ENCODE measurements at places on chromosomes 1 and 21.

GRCh38 chr21:45363921-45364467 lies 41.0 kb upstream of the COL18A1 start:
- peak; percentile 67 for DNase-seq

- no peak for DNase-seq
Measured at GRCh38 chr1:209900734-209901133, 37.3 kb upstream of the SYT14 start.

- DNase-seq = no peak
Measured at GRCh38 chr1:41485605-41486004, 1.1 kb upstream of the EDN2 start.

GRCh38 chr1:244301595-244302130 lies 150.0 kb downstream of the ADSS2 start:
- DNase-seq = no peak

GRCh38 chr1:205251576-205251975 lies 23.8 kb downstream of the TMCC2 start:
- DNase-seq = no peak

DNA sequence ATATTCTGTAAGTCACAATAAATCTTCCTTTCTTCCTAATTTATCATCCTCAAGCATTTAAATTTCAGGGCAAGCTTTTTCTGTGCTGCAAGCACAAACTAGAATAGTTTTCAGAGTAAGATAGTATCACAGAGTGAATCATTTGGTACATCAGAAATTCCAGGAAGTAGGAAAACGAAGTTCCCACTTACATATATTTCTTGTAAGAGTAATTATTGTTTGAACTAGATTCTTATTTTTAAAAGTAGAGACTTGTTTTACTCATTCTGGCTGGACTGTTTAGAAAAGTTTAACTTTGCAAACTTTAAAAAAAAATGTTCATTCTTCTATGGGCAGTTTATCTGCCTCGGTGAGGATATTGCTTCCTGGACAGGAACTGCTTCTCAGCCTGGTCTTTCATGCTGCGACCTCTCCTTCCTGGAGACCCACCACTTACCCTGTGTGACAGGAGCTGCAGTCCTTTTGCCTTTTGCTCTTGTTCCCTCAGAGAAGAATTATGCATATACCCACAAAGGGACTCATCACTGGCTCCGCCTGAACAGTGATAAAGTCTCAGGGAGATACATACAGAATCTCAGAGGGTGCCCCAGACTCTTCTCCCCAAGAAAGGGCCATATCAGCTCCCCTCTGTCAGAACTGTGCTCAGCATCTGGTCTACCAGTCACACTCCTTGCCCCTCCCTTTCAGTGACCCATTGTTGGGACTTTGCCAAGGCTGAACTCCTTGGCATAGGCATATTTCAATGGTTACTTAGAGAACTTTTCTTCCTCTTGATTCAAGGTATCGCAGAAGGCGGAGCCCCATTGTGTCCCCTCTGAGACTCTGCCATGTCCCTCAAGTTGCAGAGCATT lies 102.7 kb upstream of the CD55 start:
- no peak for DNase-seq

GRCh38 chr1:165629151-165629550 lies 1.9 kb upstream of the MGST3 start:
- DNase-seq = no peak

DNA sequence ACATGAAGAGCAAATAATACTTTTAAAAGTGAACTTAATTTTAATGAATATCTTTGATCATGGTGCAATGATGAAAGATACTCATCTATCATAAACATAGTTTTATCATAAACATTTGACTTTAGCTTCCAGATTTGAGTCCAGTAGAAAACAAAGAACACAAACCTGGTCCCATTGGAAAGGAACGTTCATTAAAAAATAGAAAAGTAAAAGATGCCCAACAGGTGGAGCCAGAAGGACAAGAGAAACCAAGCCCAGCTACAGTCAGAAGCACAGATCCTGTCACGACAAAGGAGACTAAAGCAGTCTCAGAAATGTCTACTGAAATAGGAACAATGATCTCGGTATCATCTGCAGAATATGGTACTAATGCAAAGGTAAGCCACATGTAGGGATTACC lies 55.6 kb upstream of the MYOCOS start:
- DNase-seq = no peak

DNA sequence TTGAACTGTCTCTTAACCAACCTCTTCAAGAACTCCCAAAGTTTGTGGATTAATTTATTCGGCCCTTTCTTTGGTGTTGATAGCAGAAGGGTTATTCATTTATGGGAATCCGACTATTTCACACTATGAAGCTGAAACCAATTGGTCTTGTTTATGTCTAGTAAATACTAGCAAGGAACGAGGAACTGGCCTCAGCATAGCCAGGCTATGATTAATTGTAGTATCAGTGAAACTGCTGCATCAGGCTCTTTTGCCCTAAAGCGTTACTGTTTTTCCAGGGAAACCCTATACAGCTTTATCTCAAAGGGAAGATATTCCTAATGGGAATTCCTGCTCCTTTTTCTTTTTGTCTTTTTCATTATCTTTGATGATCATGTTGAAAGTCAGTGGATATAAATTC lies 35.1 kb downstream of the CLEC20A start:
- DNase-seq = no peak

DNA sequence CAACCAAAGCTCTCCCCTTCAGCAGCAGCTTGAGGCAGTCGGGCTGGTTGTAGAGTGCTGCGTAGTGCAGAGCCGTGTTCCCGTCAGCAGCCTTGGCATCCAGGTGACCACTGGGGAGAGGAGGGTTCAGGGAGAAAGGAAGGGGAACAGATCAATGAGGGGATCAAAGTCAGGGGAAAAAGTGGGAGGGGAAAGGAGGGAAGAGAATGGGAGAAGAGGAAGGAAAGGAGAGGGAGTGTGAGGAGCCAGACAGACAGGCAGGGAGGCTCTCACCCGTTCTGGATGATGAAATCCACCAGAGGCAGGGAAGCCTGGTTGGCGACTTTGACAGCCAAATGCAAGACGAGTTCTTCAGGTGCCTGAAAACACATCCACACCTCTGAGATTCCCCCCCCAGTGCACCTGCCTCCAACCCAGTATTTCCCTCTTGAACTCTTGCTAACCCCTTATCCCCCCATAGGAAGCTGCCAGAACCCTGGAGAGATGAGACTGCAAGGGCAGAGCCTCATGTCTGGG lies 9.8 kb upstream of the TCEA3 start:
- no peak for DNase-seq

GRCh38 chr1:5734414-5734813 lies 257.8 kb downstream of the NPHP4 start:
- DNase-seq = no peak

DNA sequence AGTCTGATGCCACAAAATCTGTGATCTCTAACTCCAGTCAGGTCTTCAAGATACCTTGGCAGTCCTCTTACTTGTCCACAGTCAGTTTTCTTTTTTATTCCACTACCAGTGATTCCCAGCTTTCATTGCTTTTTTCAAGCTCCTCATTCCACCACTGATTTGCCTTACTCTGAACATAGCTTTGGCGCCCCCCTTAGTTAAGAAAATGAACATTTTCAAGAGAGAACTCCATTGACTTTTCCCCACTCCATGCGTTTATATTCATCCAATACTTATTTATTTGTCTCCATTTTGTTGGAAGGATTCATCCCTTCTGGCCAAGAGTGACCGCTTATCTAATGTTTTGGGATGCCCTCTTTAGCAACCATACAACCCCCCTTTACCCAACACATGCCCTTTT lies 33.9 kb upstream of the IPO9 start:
- no peak for DNase-seq

DNA sequence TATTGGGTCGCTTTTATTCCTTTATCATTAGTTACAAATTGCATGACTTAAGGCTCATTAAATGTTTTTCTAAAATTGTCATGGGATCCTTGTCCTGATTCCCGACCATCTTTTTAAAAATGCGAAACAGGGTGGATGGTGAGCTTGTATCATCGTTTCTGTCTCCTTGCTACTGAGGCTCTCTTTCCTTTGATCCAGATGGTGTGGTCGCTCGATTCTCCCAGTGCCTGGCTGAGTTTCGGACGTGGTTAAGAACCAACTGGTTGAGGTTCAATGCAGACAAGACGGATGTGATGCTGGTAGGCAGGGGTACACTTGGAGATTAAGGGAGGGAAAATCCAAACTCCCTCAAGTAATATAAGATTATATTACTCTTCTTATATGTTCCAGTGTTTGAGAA lies 1.2 kb downstream of the MIER1 start:
- DNase-seq = no peak

DNA sequence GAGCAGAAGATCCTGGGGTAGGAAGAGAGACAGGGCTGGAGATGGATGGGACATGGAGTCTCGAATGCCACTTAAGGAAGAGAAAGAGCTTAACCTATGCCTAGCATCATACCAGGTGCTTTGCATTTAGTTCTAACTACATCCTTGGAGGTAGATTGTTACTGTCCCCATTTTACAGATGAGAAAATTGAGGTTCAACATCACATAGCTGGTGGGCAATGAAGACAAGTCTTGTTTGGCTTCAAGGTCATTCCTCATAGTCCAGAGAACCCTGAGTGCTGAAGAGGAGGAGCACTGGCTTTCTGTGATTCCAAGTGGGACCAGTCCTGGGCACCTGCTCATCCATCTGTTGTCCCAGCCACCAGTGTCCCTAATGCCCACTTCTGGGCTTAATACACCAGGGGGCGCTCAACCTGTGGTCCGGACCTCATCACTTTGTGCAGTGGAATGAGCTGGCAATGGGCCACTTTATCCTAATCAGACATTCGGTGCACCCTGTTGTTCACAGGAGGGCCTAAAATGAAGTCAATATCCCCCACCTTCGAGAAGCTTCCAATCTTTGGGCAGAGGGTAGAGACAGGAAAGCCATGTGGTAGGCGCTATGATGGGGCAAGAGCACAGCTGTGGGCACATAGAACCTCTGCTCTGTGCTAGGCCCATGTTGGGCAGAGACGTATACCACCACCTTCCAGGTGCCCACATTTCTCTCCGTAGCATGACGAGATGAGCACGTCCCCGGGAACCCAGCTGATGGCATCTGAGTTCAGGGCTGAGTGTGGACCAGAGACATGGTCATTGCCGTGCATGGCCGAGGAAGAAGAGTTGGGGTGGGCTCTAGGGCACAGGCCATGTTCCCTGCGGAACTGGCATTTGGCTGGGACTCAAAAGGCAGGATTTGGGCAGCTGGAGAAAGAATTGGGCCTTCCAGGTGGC lies 9.2 kb downstream of the RPS6KA1 start:
- DNase-seq = peak; percentile 78

DNA sequence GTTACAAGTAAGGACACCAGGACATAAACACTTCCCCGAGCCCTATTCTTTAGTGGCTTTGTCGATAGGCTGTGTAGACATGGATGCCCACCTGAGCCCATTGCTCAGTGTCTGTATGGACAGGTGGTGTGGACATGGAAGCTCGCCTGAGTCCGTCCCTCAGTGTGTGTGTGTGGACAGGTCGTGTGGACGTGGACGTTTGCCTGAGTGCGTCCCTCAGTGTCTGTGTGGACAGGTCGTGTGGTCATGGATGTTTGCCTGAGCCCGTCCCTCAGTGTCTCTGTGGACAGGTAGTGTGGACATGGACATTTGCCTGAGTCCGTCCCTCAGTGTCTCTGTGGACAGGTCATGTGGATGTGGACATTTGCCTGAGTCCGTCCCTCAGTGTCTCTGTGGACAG lies 38.7 kb upstream of the COL6A2 start:
- no peak for DNase-seq

DNA sequence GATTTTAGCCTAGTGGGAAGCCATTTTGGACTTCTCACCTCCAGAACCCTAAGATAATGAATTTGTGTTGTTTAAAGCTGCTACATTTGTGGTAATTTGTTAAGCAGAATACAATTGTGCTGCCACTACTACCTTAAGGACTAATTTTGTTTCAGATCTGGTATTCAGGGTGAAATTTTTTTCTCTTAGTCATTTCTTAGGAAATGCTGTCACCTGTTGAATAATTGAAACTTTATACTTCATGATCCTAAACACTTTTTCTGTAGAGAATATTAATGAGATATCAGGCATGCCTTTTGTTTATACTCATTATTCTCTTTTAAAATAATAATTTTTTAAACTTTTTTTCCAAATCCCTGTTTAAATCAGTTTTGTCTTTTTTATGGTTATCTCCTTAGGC lies 246.8 kb downstream of the TGFB2 start:
- no peak for DNase-seq

DNA sequence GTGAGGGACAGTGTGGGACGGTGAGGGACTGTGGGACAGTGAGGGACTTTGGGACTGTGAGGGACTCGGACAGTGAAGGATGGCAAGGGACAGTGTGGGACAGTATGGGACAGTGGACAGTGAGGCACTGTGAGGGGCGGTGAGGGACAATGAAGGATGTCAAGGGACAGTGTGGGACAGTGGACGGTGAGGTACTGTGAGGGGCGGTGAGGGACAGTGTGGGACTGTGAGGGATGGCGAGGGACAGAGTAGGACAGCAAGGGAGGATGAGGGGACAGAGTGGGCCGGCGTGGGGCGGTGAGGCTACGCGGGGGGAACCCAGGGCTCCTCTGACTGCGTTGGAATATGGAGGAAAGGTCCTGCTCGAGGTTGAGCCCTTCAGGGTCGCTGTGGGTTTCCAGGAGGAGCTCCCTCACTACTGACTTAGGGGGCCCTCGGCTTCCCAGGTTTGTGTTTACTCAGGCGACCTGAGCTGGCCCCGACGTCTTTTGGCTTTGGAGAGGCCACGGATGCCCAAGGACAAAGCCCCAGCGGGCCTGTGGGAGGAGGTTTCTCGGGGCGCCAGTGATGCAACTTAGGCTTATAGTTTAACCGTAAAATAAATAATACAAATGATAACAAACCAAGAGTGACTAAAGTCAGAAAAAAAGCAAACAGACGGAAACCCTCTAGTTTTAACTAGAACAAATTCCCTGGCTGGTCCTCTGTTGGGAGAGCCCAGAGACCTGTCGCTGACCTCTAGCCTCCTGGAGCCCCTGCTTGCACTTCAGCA lies 1.1 kb upstream of the ERRFI1 start:
- DNase-seq = no peak

DNA sequence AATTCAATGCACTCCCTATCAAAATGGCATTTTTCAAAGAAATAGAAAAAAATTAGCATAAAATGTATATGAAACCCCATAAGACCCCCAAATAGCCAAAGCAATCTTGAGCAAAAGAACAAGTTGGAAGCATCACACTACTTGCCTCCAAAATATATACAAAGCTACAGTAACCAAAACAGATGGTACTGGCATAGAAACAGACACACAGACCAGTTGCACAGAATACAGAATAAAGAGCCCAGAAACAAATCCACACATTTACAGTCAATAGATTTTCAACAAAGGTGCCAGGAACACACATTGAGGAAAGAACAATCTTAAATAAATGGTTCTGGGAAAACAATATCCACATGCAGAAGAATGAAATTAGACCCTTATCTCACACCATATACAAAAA lies 350.8 kb downstream of the DSCAM start:
- DNase-seq = no peak

DNA sequence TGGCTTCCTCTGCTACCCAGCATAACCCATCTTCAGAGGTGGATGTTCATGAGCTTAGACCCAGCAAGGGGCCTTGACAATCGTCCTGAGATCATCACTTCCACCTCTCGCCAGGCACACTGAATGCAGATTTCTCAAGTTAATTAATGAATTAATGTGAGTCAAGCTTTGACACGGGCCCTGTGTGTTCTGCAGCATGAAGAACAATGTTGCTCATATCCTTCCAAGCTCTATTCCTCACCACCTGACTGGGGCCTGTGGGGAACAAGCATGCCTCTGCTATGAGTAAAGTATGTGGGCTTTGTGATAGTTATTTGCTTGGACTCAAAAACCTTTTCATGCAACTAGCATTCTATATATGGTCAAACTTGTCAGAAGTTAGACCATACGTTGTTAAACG lies 122.0 kb downstream of the SEC16B start:
- DNase-seq = no peak

GRCh38 chr1:153866045-153866850 lies 56.5 kb downstream of the GATAD2B start:
- DNase-seq = no peak

GRCh38 chr1:65148548-65149350 lies 746 bp downstream of the AK4 start:
- peak; percentile 49 for DNase-seq

Measured in activated CD4-positive, alpha-beta T cell treated with anti-CD3 and anti-CD28 coated beads, Interleukin-2, Interleukin-4, amounts not matched to agents 100 ng/mL and 50 ng/mL, durations not matched to agents 16 hours and 8 hours (primary cell).